Cortex of kidney (tissue), 1 donor: ENCODE measurements at places on chromosomes 4 and X.

DNA sequence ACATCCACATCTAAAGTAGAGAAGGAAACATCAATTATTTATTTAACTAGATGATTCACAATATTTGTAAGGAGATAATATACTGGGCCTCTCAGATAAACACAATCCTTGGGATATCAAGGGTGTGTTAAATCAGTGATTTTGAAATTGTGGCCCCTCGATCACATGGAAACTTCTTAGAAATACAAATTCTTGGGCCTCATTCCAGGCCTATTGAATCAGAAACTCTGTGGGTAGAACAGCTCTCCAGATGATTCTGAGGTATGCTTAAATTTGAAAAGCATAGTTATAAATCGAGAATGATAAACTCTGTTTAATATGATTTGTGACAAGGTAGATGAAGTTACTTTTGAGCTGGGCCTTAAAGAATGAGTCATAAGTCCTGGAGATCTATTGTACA, 64.3 kb upstream of the GPR174 start:
- no peak for DNase-seq

DNA sequence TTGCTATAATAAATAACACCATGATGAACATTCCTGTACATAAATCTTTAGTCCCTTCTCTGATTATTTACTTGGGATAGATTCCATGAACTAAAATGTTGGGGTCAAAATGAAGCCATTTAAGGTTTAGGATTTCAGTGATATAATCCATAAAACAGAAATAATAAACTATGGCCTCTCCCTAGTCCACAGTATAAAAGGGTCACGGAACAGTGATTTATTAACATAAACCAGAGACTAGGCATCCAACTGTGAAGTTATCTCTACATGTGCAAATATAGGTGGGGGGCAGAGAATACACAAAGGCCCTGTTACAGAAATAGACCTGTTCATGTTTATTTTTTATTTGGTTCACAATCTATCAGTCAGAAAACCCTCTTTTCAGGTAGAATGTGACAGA, 499.1 kb upstream of the SLIT2 start:
- no peak for DNase-seq

DNA sequence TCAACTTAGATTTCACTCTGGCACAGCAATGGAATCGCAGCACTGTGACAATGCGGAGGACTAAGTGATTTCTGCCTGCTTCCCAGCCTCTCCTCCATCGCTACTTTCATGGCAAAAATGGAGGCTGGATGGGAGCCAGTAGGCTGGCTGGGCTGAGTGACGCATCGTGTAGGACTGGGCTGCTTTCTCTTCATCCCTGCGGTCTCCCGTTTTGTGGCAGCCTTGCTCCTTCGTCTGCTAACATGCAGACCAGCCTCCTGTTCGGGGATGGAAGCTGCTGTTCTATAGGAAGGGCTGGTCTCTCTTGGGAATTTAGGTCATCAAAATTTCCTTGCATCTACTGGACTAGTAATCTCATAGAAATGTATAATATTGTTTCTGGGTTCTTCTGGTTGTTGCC, 15.8 kb upstream of the RGS12 start:
- no peak for DNase-seq

- no peak for DNase-seq
These were observed 186.0 kb downstream of the MID1IP1 start for GRCh38 chrX:38987198-38987651.

GRCh38 chrX:8847360-8847759, 46.2 kb upstream of the FAM9A start:
- DNase-seq: no peak

DNA sequence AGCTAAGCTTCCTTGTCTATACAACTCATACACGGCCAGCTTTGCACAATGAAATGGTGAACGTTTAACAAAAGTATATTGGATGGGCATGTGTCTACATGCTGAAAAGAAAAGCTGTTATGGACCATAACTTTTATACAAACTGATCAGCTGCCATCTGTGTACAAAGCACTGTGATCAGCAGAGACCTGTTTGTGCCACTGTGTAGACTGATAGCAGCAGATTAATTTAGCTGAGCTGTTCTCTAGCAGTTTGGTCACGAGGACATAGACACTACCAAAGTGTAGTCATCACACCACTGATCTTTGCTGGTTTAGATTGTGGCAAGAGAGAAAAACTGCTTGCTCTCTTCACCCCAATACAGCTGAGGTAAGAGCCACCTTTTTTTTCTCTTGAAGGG, 124.5 kb downstream of the RAPGEF2 start:
- DNase-seq: no peak

DNA sequence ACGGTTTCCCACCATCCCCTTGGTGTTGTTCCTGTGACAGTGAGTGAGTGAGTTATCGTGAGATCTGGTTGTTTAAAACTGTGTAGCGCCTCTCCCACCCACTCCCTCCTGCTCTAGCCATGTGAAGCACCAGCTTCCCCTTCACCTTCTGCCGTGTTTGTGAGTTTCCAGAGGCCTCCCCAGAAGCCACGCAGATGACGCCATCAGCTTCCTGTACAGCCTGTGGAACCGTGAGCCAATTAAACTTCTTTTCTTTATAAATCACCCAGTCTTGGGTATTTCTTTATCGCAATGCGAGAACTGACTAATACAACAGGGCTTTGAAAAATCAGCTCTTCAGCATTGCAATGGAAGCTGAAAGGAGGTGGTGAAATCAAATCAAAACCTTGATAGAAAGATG, 50.0 kb downstream of the FGFBP1 start:
- DNase-seq: no peak

DNA sequence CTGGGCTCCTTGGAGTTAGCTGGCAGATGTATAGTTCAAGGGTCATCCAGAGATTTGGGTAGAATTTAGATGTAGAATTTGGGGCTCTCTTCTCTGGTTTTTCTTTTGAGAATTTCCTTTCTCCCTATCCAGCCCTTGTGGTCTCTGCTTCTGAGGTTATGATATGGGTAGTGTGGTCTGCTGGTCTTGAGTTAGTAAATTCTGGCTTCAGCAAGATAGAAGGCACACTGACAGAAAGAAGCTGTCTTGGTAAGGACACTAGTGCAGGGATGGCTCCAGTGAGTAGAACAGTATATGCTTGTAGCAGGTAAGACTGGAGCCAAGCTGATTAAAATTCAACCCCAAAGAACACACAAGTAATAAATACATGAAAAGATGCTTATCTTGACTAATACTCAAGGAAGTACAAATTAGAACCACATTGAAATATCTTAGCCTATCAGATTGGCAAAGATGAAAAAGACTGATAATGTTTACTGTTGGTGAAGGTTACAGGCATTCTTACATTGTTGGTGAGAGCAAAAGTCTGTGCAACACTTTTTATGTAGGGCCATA, 2.1 kb upstream of the IL9R start:
- DNase-seq: no peak

GRCh38 chrX:152480269-152481212, 29.4 kb upstream of the GABRA3 start:
- DNase-seq: no peak

GRCh38 chr4:4481399-4481994, 60.4 kb downstream of the STX18 start:
- DNase-seq: no peak

DNA sequence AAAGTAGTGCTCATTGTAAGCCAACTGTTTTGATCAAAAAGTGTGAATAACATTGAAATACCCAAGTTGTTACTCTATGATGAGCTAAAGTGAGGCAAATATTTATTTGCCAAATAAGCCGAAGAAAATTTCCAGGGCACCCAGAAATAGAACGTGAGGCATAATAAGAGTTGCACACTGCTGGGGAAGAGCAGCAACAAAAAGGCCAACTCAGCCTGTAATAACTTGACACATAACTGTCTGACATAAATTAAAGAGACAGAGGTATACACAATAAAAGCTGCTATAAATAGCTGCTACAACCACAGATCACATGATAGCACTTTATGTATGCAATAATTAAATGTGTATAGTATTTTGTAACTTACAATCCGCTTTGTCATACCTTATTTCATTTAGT, 2.0 kb upstream of the ABCB7 start:
- DNase-seq: no peak

DNA sequence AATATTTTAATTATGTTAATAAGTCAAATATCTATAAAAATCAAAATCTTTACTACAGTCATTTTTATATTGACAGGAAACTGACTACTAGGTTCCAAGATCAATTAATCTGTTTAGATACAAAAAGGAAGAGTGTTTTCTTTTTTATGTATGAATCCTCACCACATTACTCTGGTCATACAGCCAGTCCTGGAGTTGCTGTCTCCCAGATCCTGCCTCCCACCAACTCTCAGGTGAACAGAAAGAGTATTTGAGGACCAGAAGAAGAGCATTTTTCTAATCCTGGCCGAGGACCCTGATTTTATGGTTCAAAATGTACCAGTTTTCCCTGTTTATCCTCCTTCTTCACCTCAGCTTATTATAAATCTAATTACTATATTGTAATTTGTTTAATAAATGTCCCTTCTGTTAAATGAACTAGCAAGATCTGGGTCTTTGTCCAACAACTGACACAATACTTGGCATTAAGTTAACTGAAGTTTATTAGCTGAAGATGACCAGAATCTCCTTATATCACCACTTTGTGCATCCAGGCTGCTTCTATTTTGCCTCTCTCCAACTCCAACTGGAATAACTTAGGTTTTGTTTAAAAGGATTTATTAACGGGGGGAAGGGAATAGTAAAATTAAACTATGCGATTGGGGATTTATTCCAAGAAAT, 224.4 kb upstream of the PCDH7 start:
- DNase-seq: no peak

DNA sequence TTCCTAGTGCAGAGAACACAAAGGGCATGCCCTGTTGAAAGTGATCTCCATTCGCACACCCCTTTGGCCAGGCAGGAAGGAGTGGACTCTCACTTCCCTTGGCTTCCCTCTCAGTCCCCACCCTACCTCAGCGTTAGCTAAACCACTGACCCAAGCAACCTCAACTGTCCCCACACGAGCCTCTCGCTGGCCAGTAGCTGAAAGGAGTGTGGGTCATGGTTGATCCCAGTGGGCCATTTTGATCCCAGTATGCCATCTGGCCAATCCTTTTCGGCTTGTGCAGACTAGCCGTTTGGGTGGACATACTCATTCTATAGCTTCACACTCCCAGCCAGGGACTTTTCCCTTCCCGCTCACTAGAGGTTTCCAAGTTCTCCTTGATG, 24.4 kb upstream of the BCORL1 start:
- no peak for DNase-seq

DNA sequence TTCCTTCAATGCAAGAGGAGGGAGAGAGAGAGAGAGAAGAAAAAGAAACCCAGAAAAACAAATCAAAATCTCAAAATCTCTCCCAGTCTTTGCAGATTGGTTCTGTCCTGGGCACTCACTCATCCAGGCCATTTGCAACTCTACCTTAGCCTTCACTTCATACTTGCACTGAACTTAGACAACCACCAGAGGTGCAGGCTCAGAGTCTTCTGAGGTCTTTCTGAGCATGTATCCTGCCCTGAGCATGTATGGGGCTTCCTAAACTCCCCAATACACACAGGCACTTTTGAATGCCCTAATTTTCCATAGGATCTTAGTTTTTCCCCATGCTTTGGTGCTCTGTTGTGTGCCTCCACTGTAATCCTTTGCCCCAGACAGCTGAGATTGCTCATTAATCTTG, 2.9 kb downstream of the CFI start:
- no peak for DNase-seq

DNA sequence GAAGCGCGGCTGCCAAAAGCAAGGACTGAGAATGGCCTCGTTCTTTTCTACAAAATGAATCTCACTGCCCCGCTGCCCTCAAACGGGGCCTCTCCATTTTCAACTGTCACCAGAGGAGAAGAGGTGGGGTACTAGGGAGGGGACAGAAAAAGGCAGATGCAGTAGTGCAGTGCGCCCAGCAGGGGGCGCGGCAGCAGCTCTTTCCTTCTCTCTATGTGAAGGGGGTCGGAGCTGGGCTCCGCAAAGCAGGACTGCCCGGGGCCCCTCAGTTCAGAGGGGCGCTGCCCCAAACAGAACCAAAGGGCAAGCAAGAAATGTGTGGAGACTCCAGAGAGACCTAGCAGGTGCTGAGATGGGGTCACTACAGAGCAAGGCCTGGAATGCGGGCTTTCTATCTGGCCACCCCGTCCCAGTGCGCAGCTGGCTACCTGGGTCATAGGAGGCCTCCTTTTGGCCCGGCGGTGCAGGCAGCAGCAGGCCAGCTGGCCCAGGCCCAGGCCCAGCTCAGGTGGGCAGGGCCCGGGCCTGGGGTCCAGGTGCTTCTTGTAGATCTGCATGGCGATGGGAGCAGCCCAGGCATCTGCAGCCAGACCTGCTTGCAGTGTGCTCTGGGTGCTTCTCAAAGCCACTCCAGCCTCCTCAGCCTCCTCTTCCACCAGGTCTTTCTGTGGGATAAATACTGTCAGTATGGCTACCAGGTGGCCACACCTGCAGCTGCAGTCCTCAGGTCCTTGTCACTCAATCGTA, 5.9 kb downstream of the IRAK1 start:
- DNase-seq: no peak

DNA sequence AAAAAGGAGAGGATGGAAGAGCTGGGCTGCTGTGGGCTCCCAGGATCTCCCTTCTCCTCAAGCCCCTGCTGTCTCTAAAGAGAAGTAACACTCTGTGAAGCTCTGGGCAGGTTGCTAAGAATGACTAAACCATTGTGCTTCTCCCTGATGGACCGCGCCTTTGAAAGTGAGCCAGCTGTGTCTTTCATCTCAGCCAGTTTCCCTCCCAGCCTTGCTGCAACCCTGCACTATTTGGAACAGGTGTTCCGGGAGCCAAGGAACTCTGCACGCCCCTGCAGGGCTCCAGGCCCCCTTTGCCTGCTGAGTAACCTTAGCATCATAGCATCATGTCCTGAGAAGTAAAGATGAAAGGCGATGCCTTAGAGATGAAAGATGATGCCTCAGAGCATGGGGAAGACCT, 39.7 kb downstream of the SMIM20 start:
- no peak for DNase-seq

- DNase-seq: no peak
These were observed 4.8 kb downstream of the MAGED2 start for GRCh38 chrX:54812306-54812705.

- no peak for DNase-seq
These were observed 37.4 kb downstream of the ZNF718 start for GRCh38 chr4:161496-162284.

- DNase-seq: no peak
These were observed 23.5 kb downstream of the NOA1 start for GRCh38 chr4:56953680-56954520.

- no peak for DNase-seq
These were observed 56.0 kb downstream of the TMEM131L start for GRCh38 chr4:153521999-153522801.

- no peak for DNase-seq
These were observed 84.3 kb downstream of the FHDC1 start for GRCh38 chr4:153020457-153020856.

- DNase-seq: no peak
These were observed 372.2 kb downstream of the TRIML1 start for GRCh38 chr4:188511431-188511830.

GRCh38 chr4:71009890-71010588, 16.6 kb downstream of the DCK start:
- no peak for DNase-seq

DNA sequence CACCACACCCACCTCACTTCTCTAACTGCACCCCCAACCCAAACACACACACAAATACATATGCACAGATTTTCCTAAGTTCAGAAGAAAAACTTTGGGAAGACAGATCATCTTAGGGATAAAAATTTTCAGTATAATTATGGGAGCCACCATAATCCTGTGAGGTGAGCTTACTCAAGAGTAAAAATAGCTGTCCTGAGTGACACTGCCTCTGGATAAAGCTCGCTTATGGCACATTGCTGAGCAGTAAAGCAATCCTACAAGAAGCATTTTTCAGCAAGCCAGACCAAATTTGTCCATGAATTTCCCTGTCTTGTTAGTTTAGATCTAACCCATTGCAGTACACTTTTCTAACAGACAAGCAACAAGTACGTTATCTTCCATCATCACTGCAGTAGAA, 83.8 kb downstream of the INPP4B start:
- DNase-seq: no peak
